Pancreas (tissue), 10 donors: ENCODE measurements at places on chromosomes 4 and X. TPM values are rescaled to one million over a fixed set of nuclear protein-coding genes. Genes with fewer than 3 reads are reported as not detected.

The POU3F4 gene
- total RNA-seq = not detected

The STS gene
- 3.5 TPM for total RNA-seq

GRCh38 chr4:84496706-84497503 is 2.2 kb downstream of the NKX6-1 start:
- H3K4me1 ChIP-seq = no peaks in the 10 kb centered on the region
- H3K36me3 ChIP-seq = no peaks in the 10 kb centered on the region
- H3K27me3 ChIP-seq = peaks cover 6% of the 10 kb centered on the region

- no peaks in the 10 kb centered on the region for H3K27me3 ChIP-seq
- H3K27ac ChIP-seq = no peak overlapping the region
- H3K4me1 ChIP-seq = no peaks in the 10 kb centered on the region
- no peak overlapping the region for H3K4me3 ChIP-seq
- DNase-seq = no peak
These were observed 83.7 kb downstream of the ZNF330 start for GRCh38 chr4:141304346-141304745.

DNA sequence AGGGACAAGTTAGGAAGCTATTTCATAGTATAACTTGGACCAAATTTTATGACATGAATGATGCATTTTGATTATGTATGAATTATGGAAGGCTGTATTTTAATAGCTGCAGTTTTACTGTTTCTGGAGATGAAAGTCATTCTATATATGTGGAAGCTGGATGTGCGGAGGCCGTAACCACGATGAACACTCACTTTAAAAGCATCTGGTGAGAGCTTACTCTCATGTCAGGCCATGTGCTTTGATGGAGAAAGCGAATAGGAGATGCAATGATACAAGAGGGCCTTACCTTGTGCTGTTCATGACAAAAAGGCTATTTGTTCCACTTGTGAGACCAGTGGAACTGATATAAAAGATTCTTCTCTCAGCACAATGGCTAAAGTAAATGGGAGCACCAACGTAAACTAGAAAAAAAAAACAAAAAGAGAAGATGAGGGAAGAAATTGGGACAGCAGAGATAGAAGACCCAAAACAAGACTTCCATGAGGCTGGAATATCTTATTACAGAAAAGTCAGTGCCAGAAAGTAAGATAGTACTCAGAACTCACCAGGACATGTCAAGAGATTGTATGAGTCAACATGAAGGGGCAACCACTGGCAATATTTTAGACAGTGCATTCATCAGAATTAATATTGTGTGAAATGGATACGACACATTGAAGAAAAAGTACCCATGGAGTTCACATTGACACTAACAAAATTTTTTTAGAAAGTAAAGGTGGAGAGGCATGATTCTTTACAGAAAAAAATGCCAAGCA is 63.3 kb upstream of the GAB1 start:
- no peaks in the 10 kb centered on the region for H3K27me3 ChIP-seq
- H3K4me1 ChIP-seq = no peaks in the 10 kb centered on the region
- no peak overlapping the region for H3K27ac ChIP-seq
- no peaks in the 10 kb centered on the region for H3K36me3 ChIP-seq
- no peak overlapping the region for H3K4me3 ChIP-seq
- no peak for DNase-seq

GRCh38 chr4:109614466-109614865 is 54.4 kb downstream of the MCUB start:
- no peaks in the 10 kb centered on the region for H3K27me3 ChIP-seq
- no peak overlapping the region for H3K27ac ChIP-seq
- no peak for DNase-seq
- H3K4me1 ChIP-seq = no peaks in the 10 kb centered on the region
- H3K36me3 ChIP-seq = no peaks in the 10 kb centered on the region
- no peak overlapping the region for H3K4me3 ChIP-seq

GRCh38 chr4:81304871-81305270 is 89.8 kb upstream of the PRKG2 start:
- H3K27me3 ChIP-seq = no peaks in the 10 kb centered on the region
- H3K4me1 ChIP-seq = no peaks in the 10 kb centered on the region
- no peak for DNase-seq
- H3K27ac ChIP-seq = no peak overlapping the region

DNA sequence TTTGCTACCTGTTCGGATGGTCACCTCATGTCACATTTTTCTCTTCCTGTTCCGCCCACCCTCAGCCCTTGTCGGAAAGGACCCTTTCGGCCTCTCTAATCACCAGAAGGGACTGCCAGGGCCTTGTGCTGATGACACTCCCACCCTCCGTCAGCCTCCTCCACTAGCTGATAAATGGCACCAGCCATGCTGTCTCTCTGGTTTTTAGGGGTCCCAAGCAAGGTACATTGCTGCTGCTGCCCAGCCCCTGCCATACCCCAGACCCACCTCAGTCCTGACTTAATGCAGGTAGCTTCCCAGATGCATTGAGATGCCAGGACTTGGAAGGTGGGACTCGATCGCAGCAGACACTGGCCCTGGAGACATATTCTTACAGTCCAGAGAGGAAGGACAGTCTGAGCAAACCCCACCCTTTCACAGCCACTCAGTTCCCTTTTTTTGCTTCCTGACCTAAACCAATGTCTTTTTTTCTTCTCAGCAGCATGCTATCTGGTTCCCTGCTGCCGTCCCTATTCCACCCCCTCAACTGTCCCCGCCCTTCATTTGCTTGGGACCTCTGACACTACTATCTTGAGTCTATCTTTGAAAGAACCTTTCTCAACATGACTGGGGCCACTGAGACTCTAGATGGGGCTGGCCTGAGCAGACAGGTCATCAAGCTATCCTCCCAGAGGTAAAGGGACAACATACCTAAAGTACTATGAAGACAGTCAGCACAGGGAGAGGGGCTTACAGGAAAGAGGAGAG is at the start of gene BTK:
BTK (minus strand) TSS at position 397 of the 747 bp plus-strand sequence. CDS start 10,907 bp downstream, outside the sequence.
- H3K27ac ChIP-seq = no peak within 1 kb of the TSS
- H3K4me3 ChIP-seq = no peak within 1 kb of the TSS
- no peak for DNase-seq
